NCI-H460 (cell line): ENCODE measurements at places on chromosomes 2 and 18. TPM values are rescaled to one million over a fixed set of nuclear protein-coding genes. Genes with fewer than 3 reads are reported as not detected.

GRCh38 chr2:102765061-102765460 is 3.2 kb downstream of the TMEM182 start:
- DNase-seq, result no peak

DNA sequence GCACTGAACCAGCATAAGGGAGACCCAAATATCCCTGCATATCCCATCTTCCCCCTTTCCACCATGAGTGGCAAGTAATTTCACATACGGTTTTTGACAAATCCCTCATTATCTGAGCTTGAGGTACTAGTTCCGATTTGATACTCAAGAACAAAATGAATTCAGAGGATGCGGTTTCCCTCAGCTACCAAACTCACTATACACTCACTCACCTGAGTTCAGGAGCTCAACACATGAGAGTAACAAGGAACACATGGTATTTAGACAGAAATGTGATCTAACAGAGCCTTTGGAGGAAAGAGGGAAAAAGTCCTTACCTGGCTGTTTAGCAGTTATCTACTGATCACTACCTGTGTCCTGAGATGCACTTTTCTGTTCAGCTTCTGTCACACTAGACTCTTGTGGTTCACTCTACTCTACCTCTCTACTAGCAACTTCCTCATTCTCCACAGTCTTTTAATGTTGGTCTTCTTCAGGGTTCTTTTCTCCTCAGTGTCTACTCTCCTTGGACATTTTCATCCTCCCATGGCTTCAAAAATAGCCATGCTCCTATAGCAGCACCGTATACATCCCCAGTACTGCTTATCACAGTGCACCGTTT is 25.1 kb downstream of the ASXL2 start:
- DNase-seq, result no peak

- DNase-seq, result no peak
These were observed 16.4 kb downstream of the RSAD2 start for GRCh38 chr2:6893876-6894482.

DNA sequence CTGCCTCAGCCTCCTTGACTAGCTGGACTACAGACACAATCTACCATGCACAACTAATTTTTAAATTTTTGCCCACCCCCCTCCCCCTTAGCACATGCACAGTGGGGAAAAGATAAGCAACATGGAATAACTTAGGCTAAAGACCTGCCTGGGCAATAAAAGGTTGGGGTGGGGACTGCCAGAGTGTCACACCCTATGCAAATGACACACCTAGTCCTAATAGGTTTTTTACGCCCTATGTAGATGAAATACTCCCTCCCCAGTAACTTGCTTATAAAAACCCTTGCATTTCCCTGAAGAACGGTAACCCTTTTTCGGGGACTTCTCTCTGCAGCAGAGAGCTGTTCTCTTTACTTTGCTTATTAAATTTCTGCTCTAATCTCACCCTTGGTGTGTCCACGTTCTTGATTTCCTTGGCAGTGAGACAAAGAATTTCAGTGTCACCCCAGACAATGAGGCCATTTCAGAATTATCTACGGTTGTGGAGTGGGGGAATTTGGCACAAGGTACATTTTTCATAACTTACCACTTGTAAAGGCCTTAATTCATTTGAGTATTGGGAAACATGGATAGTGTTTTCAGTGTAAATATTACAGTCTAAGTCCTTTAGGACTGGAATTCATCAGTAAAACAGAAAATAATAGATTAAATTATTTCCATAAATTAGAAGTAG is 109.2 kb downstream of the NOL4 start:
- DNase-seq, result no peak

DNA sequence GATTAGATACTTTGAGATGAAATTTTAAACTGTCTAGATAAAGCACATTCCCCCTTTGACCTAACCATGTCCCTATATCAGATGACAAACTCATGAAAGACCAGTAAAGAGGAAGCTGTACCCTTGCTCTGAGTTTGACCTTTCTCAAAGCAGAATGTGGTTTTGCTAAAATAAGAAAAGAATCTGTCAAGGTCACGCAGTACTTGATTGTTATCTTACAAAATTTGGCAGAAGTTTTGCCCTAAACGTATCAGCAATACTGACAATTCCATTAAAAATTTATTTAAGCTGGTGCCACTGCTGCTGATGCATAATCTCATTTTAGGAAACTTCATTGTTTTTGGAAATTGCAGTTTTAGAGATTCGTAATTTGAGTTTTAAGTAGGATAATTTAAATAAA is 31.2 kb upstream of the GALM start:
- no peak for DNase-seq

DNA sequence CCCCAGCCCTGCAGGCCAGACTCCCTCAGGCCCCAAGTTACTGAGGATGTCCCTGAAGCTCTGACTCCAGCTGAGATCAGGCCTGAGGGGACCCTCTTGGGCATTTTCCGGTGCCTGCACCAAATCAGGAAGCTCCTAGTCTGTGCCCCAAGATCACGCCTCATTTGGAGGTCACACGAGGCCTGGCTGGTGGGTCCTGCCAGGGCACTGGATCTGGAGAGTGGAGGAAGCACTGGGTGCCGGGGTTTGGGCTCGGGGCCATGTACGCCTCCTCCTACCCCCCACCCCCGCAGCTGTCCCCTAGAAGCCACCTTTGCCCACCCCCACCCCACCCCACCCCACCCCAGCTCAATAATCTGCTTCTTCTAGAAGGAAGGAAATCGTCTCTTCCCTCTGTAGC is 16.2 kb downstream of the SH2D6 start:
- DNase-seq, result no peak

DNA sequence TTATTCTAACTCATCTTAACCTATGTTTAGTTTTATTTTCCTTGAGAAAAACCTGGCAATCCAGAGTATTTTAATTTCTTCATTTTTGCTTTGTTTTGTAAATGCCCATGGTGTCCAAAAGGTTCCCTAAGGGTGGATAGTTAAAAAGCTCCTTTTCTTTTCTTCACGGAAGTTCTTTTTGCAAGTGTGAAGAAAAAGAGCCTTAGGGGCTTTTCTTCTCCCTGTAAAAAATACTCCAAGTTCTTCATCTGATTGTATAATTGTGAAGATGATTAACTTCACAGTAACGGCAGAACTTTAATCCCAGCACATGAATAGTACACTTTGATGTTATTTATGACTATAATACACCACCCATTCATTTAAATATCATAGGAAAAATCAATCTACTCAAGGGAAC is 530.2 kb upstream of the LINC00305 start:
- DNase-seq, result no peak

- no peak for DNase-seq
These were observed 118.8 kb upstream of the CTDP1 start for GRCh38 chr18:79560861-79561210.

DNA sequence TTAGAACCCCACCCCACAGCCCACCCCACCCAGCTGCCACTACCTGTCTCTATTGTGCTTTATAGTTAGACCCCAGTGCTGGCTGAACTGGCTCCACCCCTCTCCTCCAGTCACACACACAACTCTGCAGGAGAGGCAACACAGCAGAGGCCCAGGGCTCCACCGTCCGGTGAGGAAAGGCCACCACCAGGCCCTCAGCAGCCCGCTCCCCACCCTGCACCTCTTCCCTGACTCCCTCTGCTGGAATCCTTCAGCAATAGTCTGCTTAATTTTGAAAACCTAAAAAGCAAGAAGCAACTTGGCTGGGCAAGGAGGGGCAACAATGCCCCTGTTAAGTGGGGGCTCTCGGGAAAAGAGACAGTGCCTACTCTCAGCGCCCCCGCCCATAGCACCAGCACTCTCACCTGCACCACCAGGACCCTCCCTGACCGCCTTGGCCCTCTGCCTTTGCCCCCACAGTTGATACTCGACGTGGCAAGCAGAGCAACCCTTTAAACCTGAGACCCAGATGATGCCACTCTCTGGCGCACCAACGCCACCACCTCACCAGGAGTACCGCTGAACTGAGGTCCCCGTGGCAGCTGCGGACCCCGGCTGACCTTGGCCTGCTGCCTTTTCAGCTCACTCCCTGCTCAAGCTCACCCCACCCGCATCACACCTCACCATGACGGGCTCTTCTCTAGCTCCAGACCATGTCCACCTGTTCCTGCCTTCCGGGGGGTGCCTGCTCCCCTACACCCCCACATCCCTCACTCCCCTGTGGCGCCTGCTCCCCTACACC is 45.7 kb downstream of the NDUFA10 start:
- DNase-seq, result no peak

- DNase-seq, result no peak
These were observed 8.6 kb downstream of the RBMS1 start for GRCh38 chr2:160484859-160485520.

- no peak for DNase-seq
These were observed 32.3 kb downstream of the RALBP1 start for GRCh38 chr18:9507565-9508088.

GRCh38 chr2:152304836-152305235 is 30.1 kb upstream of the FMNL2 start:
- DNase-seq, result no peak

GRCh38 chr18:78766651-78767533 is 212.7 kb upstream of the SALL3 start:
- DNase-seq, result no peak

MYO3B gene
- not detected in 2 replicates for total RNA-seq

DNA sequence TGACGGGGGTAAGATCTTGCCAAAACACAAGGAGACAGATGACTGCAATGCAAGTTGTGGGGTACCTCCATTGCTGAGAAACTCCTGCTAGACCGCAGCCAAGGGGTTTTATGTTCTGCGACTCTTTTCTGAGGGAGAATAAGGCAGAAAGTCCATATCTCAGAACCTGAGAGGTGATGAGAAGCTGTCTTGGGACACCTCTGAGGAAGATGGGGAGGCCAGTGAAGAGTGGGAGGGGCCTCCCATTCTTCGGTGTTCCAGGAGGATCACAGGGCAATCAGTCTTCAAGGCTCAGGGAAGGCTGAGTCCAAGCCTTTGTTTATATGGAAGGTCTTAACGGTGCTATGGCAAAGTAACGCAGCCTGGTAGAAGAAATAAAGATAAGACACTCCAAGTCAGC is 18.0 kb downstream of the CYP27A1 start:
- DNase-seq, result no peak

DNA sequence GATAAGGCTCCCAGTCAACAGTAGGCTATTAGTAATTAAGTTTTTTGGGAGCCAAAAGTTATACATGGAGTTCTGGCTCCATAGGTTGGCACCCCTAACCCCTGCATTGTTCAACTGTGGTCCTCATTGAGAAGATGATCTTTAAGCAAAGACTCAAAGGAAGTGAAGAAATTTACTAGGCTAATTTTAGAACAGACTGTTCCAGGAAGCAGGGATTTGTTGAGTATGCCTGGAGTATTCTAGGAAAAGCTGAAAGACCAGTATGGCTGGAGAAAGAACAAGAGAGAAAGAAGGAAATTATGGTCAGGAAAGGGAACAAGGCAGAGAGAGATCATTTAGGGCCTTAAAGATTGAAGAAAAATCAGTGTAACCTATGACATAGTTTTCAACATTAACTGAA is 125.1 kb downstream of the PMAIP1 start:
- no peak for DNase-seq

DNA sequence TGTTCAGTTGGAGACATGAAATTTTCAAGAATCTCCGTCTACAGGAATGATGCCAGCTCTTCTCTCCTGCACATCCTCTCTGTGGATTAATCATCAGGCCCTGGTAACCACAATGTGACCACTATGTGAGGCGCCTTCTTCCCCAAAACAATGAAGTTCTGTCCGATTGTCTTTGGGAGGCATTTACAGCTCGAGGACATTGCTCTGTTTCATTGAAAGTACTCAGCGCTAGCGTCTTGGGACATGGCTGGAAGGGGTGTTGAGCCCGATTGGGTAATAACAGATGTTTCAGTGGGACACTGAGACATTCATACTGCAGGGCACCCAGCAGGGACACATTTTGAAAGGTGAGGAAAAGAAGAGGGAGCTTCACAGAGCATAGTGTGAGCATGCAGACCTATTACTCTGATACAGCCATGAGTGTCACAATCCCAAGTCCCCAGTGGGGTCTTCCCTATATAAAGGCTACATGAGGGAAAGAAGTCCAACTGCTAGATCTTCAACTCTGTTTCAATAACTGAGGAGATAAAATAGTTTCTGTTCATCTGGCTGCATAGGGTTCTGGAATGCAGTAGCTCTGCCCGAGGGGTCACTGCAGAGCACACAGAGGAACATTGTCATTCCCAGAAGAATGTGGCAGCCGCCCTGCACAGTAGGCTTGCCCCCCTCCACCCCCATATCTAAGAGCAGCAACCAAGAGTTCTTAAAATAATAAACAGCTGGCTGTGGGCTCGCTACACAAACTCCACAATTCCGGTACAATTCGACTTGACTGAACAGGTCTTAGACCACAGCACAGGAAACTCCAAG is 237.3 kb downstream of the OSR1 start:
- DNase-seq, result no peak

CCT4 gene
- 304 and 317 TPM in 2 replicates for total RNA-seq

GRCh38 chr18:38009320-38009719 is 443.7 kb upstream of the CELF4 start:
- DNase-seq, result no peak

DNA sequence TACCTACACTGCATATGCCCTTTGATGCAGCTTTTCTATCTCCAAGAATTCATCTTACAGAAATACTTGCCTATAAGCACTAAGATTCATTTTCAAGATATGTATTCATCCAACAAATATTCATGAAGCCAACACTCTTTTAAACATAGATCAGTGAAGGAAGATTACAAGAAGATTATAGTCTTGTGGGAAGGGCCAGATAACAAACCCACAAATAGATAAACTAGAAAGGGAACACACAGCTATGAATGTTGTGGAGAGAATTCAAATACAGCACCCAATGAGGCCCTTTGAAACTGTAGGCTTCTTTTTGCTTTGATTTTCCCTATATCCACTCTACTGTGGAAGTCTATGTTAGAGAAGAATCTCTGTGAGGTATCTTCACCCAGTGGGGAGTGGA is 186.7 kb upstream of the RBMS1 start:
- DNase-seq, result no peak

DNA sequence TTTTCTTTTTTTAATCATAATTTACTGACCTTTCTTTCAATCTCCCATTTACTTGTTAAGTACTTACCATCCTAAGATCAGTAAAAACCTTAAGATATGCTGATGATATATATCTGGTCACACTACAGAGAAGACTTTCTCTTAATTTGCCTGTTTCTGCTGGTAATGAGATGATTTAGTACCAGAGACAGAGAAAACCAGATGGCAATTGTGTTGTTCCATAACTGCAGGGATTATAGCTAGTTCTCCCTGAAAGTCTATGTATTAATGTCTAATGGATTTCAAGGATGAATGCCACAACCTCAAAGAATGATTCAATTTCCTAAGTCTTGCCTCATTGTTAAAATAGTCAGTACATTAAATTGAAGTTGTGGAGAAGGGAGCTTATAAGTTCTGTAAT is 40.3 kb downstream of the SNTG2 start:
- DNase-seq, result no peak

SH3BP4 gene
- total RNA-seq, result 28.2 and 36.9 TPM in 2 replicates

- no peak for DNase-seq
These were observed 124.4 kb downstream of the HRH4 start for GRCh38 chr18:24584813-24585212.

GRCh38 chr2:32119161-32119560 is 46.5 kb upstream of the SLC30A6 start:
- no peak for DNase-seq

- DNase-seq, result peak; percentile 53
These were observed 185.9 kb downstream of the MTX2 start for GRCh38 chr2:176454893-176455815.
